ENCODE measurements at places on chromosomes 3 and 15. TPM values are rescaled to one million over a fixed set of nuclear protein-coding genes. Genes with fewer than 3 reads are reported as not detected.

GRCh38 chr15:79296583-79296982, 14.1 kb downstream of the ANKRD34C start:
- no peak for DNase-seq

The DTX3L gene
- total RNA-seq, result 33.5 TPM

GRCh38 chr3:19347671-19348070, 199.4 kb downstream of the KCNH8 start:
- DNase-seq, result no peak

GRCh38 chr3:126003447-126004190, 34.6 kb downstream of the ROPN1B start:
- DNase-seq, result no peak

DNA sequence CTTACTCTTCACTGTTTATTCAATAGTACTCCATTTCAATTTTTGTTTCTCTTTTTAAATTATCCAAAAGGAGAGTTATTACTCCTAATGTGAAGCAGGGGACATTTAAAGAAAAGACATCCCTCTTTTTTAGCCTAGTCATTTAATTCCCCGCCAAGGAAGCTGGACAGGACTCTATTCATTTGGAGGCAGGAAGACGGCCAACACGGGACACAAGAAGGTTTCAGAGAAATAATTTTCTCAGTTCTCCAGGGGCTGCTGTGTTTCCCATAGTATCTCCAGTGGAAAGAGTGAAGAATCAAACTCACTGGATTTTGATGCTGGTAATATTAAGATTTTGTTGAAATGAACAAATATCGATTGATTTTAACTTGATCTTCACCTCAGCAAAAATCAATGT, 833.7 kb downstream of the ROBO2 start:
- no peak for DNase-seq

The FMN1 gene
- 9.2 TPM for total RNA-seq

DNA sequence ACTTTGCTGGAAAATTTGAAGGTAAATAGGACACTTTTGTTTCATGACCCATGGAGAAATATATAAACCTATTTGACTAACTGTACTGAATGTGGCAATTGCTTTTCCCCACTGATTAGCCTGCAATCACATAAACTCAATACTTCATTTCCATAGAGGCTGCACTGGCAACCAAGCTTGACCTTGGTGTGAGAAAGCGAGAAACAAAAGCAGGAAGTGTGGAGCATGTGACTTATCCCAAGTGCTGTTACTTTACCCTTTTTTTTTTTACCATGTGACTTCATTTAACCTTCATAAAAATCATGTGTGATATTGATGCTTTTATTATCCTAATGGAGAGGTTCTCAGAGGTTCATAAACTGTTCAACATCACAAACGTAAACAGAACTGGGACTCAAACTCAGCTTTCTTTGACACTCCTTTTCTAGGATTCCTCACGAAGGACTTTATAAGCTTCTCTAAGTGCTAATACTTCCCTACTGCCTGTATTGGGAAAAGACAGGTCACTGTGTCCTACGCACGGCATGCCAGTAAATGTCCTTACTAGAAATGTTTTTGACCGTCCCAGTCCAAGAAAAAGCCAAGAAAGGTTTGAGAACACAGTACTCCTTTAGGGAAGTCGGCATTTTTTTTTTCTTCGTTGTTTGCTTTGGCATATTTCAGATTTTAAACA, 34.9 kb upstream of the ZNF385D start:
- DNase-seq, result no peak

The CYFIP1 gene
- 87.2 TPM for total RNA-seq

GRCh38 chr3:39053696-39054095, 1.9 kb downstream of the WDR48 start:
- DNase-seq, result no peak

DNA sequence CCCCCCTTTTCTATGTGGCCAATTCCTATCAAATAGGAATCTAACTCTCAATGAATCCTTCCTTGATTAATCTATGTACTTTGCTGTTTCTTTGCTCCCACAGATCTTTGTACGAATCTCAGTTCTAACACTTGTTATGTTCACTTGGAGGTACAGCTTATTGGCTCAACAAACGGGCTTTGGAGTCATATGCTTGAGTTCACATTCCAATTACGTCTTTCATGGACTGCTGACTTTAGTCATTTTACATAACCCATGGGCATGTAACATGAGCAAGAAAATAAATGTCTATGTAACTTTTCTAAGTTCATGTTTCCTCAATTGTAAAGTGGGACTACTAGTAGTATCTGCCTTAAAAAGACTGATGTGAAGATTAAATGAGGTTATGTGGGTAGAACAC, 123.2 kb upstream of the TBC1D5 start:
- DNase-seq, result no peak

The RAB5A gene
- total RNA-seq, result 13.7 TPM

The GNAT1 gene
- not detected for total RNA-seq

DNA sequence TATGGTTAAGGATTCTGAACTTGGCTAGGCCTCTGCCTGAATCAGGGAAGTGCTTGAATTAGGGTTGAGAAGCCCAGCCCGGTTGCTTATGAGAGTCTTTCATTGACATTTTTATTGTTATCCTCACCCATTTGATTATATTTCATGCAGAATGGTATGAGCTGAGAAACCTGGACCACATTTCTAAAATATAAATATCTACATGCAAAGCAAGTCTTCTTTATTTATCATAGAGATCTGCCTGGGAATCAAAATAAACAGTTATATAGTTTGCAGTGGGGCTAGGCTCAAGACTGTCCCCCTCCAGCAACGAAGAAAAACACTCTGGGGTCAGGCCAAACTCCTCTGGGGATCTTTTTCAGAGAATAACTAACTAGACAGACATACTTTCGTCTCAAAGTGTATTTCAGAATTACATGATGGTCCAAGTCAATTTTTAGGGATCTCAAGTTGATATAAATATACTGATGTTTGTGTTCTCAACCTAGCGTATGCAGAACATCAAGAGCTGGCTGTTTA, 675.4 kb upstream of the NR2F2 start:
- no peak for DNase-seq

The PIK3CB gene
- total RNA-seq, result 4.4 TPM

The CA12 gene
- total RNA-seq, result 174 TPM

DNA sequence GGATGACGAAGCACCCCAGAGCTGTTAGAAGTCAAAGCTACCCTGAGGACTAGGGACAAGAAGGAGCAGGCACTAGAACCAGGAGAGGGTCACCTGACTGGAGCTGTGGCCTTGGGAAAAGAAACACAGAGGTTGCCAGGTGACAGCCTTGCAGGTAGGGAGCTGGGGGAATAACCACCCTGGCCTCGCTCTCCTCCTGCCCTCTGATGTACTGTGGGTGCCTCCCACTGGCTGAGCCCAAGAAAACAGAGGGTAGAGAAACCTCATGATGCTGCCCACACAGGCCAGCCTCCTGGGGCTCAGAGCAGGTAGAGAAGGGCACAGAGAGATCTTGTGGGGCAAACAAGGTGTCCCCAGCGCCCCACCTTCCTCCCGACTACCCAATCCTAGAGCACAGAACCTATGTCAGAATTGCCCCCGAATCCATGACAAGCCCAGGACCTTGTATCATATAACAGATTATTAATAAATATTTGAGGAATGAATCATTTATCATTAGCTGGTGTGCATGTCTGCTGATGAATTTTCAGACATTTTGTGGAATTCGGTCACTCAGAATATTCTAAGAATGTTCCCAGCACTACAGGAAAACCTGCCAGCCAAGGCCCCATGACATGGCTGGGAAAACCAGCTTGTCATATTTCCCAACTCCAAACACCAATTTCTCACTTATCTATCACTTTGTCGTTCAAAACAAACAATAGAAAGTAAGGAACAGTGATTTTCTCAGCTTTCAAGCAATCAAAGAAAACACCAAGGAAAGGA, 59.8 kb upstream of the MEX3B start:
- peak; percentile 60 for DNase-seq

DNA sequence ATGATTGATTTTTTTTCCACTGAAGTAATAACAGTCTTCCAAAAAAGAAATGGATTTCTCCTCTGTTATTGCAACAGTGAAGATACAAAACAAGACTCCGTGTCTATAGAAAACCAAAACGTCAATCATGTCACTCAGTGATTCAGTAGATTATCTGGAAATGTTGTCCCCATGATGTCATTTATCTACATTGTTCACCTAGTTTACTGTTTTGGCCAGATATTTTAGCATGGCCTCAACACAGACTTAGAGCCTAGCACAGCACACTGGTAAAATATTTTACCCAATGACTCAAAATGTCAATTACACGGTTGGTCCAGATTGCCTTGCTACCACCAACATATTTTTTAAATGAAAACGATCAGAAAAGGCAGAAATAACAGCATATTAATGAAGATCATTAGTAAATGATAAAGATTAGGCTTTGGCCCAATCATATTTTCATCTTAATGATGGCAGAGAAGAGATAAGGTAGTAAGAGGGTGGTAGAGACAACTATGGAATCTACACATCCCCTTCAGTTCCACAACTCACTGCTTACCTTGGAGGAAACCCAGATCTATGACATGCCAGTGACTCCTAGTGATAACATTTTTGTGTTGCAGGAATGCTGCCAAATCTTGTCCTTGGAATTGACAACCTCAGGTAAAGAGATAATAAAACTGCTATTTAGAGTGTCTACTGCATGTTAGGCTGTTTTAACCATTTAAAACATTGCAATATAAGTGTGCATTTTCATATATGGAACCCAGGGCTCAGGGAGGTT, 347.7 kb upstream of the ARPP21 start:
- DNase-seq, result no peak

GRCh38 chr3:13427662-13428603, 7.8 kb upstream of the NUP210 start:
- no peak for DNase-seq

DNA sequence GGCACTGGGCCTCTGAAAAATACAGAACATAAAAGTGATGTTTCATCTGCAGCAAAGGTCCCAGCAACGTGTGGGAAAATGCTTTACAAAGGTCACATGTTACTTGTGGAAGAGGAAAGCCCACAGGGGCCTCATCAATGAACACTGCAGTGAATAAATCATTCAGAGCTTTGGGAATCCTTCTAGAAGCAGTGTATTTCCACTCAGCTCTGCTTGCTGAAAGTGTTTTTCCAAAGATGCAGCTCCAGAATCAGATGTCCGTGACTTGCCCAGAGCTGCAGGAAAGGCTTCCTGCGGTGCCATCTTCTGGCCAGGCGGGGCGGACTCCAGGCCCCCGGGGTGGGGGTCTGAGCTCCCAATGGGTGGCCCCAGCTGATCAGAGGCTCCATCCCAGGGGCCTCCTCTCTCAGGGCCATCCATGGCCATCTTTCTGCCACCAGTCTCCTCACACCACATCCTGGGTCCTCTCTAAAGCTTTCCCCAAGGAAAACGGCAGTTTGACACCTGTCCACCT, 81.5 kb downstream of the C3orf70 start:
- DNase-seq, result no peak

- no peak for DNase-seq
Observed at GRCh38 chr3:122021811-122022401, at the start of gene ILDR1. ILDR1 (minus strand) TSS chr3:122022247; CDS start chr3:122022077, 170 bp downstream.

DNA sequence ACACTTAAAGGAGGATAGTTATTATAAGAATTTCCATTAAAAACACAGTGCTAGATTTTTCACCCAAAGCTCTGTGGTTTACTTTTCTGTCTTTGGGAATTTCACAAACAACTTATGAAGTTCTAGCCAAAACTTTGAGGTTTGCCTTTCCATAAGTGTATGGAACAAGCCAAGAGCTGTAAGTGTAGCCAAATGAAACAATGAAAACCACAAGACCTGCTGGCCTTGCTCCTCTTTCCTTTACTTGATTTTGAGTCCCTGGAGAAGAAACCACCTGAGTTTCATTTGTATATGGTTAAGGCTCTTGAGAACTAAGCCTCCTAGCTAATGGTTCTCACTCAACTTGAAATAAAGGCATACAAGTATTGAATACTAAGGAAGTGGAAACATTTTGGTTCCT, 365.3 kb upstream of the EPHA3 start:
- no peak for DNase-seq

The ITIH4 gene
- total RNA-seq, result not detected

- DNase-seq, result no peak
Observed at GRCh38 chr3:31291818-31292217, 240.9 kb upstream of the STT3B start.

DNA sequence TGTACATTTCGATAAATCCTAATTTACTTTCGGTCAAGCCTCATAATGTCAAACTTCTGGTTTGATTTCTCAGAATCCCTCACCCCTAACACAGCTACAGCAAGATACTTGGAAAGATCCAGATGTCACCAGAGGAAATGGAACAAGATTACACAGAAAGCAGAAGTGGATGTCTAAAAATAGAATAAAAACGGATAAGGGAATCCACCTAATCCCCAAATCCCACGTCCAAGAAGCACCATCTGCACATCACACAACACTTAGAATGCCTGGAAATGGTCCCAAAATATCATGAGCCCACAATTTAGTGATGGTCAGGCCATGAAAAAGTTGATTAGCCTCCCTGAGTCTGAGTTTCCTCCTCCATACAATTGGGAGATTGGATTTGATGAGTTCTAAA, 61.7 kb downstream of the AGTR1 start:
- no peak for DNase-seq

The SSUH2 gene
- total RNA-seq, result not detected

- DNase-seq, result peak; percentile 64
Observed at GRCh38 chr3:170358042-170359010, 811 bp downstream of the SKIL start.

- DNase-seq, result no peak
Observed at GRCh38 chr3:182364323-182364722, 429.0 kb upstream of the ATP11B start.

- no peak for DNase-seq
Observed at GRCh38 chr3:4416427-4416945, 50.6 kb downstream of the SUMF1 start.

GRCh38 chr3:172627057-172627809, 83.6 kb downstream of the NCEH1 start:
- peak; percentile 74 for DNase-seq

The MAPK6 gene
- total RNA-seq, result 32.3 TPM

DNA sequence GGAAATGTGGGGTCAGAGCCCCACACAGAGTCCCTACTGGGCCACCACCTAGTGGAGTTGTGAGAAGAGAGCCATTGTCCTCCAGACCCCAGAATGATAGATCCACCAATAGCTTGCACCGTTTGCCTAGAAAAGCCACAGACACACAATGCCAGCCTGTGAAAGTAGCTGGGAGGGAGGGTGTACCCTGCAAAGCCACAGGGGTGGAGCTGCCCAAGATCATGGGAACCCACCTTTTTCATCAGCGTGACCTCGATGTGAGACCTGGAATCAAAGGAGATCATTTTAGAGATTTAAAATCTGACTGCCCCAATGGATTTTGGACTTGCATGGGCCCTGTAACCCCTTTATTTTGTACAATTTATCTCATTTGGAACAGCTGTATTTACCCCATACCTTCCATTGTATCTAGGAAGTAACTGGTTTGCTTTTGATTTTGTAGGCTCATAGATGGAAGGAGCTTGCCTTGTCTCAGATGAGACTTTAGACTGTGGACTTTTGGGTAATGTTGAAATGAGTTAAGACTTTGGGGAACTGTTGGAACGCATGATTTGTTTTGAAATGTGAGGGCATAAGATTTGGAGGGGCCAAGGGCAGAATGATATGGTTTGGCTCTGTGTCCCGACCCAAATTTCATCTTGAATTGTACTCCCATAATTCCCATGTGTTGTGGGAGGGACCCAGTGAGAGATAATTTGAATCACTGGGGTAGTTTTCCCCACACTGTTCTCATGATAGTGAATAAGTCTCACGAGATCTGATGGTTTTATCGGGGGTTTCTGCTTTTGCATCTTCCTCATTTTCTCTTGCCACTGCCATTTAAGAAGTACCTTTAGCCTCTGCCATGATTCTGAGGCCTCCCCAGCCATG, 49.0 kb downstream of the CD200 start:
- no peak for DNase-seq

The KCNMB2 gene
- 0.41 TPM for total RNA-seq

Measured in fibroblast of the aortic adventitia (primary cell).